Peyer's patch (tissue), 4 donors: ENCODE measurements at places on chromosomes 11 and 22.

DNA sequence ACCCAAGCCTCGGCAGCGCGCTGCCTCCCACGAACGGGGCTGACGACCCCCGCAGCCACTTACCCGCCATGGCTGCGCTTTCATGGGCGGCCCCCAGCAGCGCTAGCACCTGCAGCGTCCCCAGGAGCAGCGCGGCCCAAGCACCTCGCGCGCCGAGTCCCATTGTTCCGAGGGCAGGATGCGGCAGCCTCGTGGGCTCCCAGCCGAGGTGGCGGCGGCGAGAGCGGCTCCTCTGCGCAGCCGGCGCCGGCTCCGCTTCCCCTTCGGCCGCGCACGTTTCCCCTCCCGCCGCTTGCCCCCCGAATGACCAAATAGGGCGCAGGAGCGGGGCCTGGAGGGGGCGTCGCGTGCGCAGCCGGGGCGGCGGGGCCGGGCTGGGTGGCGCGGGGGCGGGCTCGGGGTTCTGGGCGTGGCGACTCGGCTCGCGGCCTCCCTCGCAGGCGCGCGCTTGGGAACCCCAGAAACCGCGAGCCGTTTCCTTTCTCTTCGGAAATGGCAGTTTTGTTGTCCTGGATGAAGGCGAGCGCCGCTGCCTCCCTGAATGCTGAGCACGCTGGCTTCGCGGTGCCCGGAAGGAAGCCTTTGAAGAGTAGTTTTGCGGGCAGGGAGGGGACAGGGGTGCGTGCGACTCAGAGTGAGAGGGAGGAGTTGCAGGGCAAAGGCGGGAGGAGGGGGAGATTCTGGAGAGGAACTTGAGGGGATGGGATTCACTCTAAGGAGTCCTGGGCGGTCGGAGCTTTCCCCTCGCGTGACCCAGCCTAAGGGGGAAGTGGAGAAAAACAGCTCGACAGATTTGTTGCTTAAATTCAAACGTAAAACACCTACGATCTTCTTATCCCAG, at the start of gene TMEM123:
Gene TMEM123 (minus strand): TSS at position 305 of the 841 bp plus-strand sequence. CDS start 142 bp downstream, at position 163.
- H3K4me3 ChIP-seq, result peak within 1 kb of the TSS; percentile 61
- no peaks in the 10 kb centered on the region for H3K27me3 ChIP-seq
- DNase-seq, result peak; percentile 88
- peaks cover 12% of the 10 kb centered on the region for H3K4me1 ChIP-seq

GRCh38 chr22:37303821-37304274, 21.5 kb downstream of the CYTH4 start:
- no peak for DNase-seq
- H3K4me3 ChIP-seq, result no peak overlapping the region
- peaks cover 33% of the 10 kb centered on the region for H3K4me1 ChIP-seq
- peak overlapping the region; percentile 13 for H3K27ac ChIP-seq
- no peaks in the 10 kb centered on the region for H3K27me3 ChIP-seq

- H3K27me3 ChIP-seq, result no peaks in the 10 kb centered on the region
- peaks cover 5% of the 10 kb centered on the region for H3K4me1 ChIP-seq
- peak overlapping the region; percentile 74 for H3K27ac ChIP-seq
- no peaks in the 10 kb centered on the region for H3K36me3 ChIP-seq
- no peak overlapping the region for H3K4me3 ChIP-seq
- no peak for DNase-seq
Observed at GRCh38 chr11:10351435-10351764, 46.5 kb downstream of the ADM start.

GRCh38 chr11:111923951-111924350, 5.2 kb downstream of the C11orf52 start:
- H3K27ac ChIP-seq, result peak overlapping the region; percentile 47
- no peak overlapping the region for H3K4me3 ChIP-seq
- H3K27me3 ChIP-seq, result no peaks in the 10 kb centered on the region
- DNase-seq, result no peak
- no peaks in the 10 kb centered on the region for H3K36me3 ChIP-seq

GRCh38 chr11:111408789-111409727, 30.0 kb upstream of the POU2AF1 start:
- H3K27me3 ChIP-seq, result no peaks in the 10 kb centered on the region
- DNase-seq, result no peak
- no peak overlapping the region for H3K4me3 ChIP-seq

DNA sequence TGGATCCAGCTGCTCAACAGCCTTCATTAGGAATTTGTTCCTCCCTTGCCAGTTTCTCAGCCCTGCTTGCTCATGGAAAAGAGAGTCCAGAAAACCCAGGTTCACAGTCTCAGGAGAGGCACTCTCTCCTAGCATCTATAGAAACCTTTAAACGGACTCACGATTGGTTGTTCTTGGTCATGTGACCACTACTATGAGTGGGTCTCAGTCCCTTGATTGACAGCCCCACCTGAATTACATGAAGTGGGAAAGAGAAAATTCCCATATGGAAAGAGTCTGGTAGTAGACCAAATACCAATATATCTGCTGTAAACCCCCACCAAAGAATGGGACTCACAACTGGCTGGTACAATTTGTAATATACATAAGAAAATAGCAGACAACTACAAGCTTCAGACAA, 54.4 kb downstream of the COMMD9 start:
- H3K4me1 ChIP-seq, result no peaks in the 10 kb centered on the region
- no peaks in the 10 kb centered on the region for H3K27me3 ChIP-seq
- no peaks in the 10 kb centered on the region for H3K36me3 ChIP-seq
- no peak for DNase-seq
- H3K27ac ChIP-seq, result no peak overlapping the region

DNA sequence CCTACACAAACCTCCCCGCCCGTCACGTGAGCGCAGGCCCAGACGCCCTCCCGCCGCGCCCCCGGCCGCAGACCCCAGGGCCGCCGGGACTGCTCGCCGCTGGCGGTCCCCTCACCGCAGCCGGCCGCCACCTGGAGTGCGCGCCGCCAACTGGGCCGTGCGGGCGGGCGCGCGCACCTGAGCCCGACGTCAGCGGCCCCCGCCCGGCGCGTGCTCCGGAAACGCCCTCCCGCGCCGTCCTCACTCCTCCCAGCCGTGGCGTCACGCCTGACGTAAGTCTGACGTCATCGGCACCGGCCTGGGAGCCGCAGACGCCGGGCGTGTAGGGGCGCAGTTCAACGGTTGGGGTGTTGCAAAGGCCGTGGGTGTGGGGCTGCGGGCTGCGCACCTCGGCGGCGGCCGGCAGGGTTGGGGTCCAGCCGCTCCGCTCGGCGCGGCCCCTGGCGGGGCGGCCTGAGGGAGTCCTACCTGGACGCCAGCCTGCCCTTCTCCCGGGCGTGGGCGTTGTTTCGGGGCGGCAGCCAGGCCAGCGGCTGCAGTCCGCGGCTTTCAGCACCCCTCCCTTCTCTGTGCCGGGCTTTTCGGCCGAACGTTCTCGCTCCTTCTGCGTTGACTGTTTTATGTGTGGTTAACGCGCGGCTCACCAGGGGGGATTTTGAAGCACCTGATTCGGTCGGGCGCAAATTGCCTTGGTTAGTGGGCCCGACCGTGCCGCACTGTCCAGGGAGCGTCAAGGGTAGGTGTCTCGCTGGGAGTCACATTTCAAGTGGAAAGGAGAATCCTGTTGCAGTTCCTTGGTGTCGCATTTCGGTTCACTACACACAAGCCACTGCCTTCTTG, at the start of gene JOSD1:
Gene JOSD1 (minus strand): TSS at position 155 of the 840 bp plus-strand sequence. CDS start 956 bp downstream, outside the sequence.
- no peaks in the 10 kb centered on the region for H3K36me3 ChIP-seq
- no peaks in the 10 kb centered on the region for H3K4me1 ChIP-seq
- H3K27me3 ChIP-seq, result no peaks in the 10 kb centered on the region
- peak within 1 kb of the TSS; percentile 92 for H3K4me3 ChIP-seq
- DNase-seq, result peak; percentile 99

DNA sequence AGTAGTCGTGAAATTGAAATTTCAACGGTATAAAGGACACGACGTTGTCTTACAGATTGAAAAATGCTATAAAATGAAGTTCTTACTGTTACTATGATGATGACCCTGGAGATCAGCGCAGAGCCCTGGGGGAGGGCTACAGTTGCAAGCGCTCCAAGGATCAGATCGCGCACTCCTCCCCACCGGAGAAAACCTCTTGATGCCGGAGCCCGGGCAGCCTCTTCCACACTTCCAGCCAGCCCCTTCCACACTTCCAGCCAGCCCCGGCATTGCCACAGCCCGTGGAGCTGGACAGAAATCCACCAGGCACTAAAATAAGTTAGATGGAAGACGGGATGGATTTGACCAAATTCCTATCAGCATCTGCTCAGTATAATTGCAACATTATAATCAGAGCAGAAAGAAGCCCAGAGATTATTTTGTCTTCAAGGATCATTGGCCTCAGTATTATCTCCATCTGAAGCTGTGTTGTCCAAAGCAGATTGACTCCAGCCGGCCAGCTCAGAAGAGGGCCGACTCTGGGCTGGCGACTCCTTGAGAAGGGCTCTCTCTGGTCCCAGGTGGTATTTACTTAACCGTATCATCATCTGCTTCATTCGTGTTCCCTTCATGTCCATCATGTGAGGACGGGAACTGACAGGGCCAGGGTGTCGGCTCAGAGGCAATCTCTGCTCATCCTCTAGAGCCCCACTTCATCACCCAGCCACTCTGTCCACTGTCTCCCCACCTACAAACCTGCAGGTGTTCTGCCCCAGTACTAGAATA, 777 bp upstream of the MICAL3 start:
- H3K27me3 ChIP-seq, result no peaks in the 10 kb centered on the region
- no peak for DNase-seq
- H3K36me3 ChIP-seq, result no peaks in the 10 kb centered on the region
- H3K27ac ChIP-seq, result peak overlapping the region; percentile 74
- no peaks in the 10 kb centered on the region for H3K4me1 ChIP-seq

DNA sequence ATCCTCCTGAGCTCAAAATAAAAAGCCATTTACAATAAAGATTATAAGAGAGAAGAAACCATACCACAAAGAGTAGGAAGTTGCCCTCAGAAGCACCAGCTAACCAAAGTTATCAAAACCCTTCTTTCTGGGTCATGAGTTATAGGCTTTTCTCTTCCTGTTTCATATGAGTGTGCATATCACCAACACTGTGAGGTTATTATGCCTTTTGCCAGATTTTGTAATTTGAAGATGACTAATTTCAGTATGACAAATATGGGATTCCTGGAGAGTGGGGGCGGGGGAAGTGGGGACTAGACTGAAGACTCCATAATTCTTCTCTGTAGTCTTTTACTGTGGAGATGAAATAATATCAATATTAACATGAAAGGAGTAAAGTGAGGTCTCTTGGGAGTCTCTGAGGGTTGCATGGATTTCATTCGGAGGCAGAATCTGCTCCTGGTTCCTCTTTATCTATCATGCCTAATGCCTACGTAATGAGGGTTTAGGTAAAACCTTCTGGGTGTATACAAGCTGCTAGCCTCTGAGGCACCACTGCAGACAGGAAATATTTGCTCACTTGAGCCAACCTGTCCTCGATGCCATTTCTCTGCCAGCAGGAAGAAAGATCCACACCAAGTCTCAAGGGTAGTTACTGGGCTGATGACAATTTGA, 2.1 kb downstream of the LPXN start:
- DNase-seq, result peak; percentile 69
- no peaks in the 10 kb centered on the region for H3K27me3 ChIP-seq
- no peak overlapping the region for H3K4me3 ChIP-seq
- H3K27ac ChIP-seq, result peak overlapping the region; percentile 100
